GM23248 (cell line): ENCODE measurements at places on chromosomes 4 and X.

DNA sequence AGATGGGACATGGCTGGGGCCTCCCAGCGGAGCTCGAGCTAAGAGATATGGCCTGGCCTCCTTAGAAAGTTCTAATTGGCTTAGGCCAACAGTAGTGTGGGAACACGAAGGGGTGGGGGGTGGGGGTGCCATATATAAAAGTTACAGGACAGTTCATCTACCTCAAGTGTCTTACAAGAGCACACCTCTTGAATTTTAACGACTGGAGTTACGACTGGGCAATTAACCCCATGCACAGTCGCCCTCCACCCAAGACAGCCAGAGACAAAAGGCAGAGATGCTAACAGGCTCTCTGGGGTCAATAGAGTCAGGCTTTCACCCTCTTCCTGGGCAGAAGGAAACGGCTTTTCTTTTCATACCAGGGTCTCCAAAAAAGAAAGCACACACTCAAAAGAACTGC, 302.2 kb downstream of the BCOR start:
- DNase-seq = no peak

DNA sequence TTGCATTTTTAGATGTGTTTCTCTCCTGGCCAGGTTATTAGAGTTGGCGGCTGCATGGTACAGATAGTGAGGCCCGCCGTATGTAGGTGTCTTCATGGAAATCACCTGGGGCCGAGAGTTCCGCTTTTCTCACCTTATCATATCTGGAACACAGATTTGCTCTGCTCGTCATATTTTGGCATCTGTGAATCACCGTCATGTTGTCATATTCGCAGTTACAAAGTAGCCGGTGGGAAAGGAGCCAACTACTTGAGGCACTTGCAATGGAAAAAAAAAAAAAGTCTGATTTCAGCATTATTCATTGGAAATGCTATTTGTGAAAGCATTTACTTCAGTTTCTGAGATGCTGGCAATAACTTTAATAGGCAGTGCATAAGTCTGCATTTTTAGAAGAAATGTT, 1715.2 kb upstream of the TENM3 start:
- DNase-seq = no peak

DNA sequence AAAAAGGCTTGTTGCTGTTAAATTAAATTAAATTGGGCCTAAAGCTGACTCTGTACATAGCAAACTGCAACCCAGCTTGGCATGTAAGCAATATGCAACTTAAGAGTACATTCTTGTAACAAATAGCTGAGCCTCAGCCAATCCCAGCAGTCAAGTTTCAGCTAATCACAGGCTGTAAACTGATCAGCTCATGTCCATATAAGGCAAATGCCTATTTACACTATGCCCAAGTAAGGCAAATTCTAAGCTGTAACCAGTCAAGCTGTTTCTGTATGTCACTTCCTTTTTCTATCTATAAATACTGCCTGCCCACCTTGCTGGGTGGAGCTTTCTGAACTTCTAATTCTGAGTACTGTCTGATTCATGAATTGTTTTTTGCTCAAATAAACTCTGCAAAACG, 429.1 kb upstream of the FTHL17 start:
- no peak for DNase-seq

DNA sequence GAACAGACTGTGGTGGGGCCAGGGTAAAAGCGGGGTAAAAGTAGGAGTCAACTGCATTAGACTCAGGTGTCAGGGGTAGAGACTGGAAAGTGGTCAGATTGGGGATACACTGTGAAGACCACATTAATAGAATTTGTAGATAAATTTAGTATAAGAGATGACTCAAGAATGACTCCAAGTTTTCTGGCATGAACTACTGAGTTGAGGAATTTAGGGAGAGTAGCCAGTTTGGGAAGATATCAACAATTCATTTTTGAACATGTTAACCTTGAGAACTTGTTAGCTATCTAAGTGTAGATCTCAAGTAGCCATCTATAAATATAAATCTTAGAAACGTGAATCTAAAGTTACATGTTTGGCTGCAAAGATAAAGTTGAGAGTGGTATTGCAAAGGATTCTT, 206.9 kb upstream of the HCCS start:
- peak; percentile 66 for DNase-seq
